ENCODE measurements at places on chromosomes 5 and 9.

DNA sequence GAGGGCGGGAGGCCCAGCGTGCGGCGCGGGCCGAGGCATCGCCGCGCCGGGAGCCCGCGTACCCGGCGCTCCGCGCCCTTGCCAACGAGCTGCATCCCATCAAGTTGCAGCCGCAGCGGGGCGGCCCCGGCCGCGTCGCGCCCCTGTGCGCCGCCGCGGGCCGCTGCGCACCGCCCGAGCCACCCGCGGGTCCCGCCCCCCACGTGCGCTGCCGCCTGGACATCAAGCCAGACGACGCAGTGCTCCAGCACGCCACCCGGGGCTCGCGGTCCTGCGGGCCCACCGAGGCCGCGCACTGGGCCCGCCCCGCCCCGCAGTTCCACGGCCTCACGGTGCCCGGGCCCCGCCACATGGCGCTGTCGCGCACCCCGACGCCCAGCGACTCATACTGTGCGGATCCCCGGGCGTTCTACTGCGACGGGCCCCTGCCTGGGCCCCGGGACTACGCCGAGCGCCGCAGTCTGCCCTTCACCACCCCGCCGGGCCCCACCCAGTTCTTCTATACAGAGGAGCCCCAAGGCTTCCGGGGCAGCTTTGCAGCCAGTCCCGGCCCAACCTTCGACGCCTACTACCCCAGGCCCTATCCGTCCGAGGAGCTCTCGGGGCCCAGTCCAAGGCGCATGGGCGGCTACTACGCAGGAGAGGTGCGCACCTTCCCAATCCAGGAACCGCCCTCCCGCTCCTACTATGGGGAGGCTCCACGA lies 2.6 kb downstream of the AJM1 start:
- DNase-seq: no peak

DNA sequence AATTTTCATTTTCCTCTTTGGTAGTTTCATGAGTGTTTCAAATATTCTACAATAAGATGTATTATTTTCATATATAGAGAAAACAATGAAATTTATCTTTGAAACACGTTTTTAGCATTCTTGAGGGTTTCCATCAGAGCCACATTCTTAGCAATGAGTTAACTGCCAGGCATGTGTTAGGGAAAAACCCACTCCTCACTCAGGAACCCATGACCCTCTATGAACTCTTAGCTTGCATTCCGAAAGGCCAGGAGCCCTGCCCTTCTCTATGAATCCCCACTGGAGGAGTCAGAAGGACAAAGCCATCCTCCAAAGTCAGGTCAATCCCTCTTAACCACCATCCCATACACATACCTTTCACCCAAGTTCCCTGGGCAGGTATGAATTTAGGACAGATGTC lies 57.5 kb downstream of the ADAMTS12 start:
- DNase-seq: no peak

DNA sequence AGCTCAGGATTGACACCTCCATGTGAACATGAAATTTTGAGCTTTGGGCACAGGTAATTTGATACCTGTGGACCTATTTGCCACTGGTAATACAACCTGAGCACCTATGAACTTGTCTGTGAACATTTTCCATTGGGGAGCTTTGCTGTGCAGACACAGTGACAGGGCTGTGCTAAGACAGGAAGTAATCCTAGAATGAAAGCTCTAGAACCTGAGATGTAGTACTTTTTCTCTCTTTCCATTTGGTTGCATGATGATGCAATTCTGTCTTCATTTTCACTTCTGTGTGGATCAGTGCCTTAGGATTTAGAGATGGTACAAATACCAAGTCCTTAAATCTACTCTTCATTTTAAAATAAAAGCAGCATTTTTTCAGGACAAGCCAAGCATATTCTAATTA lies 216.9 kb downstream of the NR3C1 start:
- DNase-seq: no peak

DNA sequence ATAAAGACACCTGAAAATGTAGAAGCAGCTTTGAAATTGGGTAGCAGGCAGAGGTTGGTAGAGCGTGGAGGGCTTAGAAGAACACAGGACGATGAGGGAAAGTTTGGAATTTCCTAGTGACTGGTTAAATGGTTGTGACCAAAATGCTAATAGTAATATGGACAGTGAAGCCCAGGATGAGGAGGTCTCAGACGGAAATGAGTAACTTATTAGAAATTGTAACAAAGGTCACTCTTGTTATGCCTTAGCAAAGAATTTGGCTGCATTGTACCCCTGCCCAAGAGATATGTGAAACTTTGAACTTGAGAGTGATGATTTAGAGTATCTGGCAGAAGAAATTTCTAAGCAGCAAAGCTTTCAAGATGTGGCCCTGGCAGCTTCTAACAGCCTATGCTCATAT lies 382.5 kb downstream of the KCNN2 start:
- DNase-seq: no peak

Data from stimulated activated CD4-positive, alpha-beta T cell treated with anti-CD3 and anti-CD28 coated beads, Interleukin-15, amount 100 ng/mL, for 1 hour (primary cell).